Glutamatergic neuron (in vitro differentiated cells): ENCODE measurements at places on chromosomes 7 and 10. TPM values are rescaled to one million over a fixed set of nuclear protein-coding genes. Genes with fewer than 3 reads are reported as not detected.

DNA sequence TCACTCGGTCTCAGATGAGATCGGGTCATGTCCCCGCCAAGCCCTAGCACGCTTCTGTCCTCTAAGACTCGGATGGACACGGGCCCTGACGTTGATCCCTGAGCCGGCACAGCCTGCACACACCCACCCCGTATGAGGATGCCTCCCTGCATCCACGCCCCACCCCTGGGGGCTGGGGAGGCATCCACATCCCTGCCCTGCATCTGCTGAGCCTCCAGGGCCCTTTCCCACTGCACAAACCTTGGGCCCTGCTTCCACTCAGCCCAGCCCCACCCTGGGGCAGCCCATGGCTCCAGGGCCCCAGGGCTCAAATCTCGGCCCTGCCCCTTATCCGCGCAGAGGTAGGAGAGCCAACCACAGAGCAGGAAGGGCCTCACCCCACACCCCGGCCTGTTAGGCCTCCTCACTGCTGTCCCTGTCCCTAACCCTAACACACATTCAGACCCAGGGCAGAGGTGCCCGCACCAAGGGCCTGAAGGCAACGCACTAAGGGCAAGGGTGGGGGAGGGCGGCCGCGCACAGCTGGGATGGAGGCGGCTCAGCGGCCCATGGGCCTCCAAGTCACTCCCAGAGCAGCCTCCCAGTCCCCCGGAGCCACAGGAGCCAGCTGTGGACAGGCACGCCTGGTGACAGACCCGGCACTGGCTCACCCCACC lies 9.5 kb upstream of the MICALL2 start:
- H3K27me3 ChIP-seq, result no peaks in the 10 kb centered on the region
- no peak for DNase-seq
- H3K27ac ChIP-seq, result no peak overlapping the region
- H3K4me3 ChIP-seq, result no peak overlapping the region
- H3K4me1 ChIP-seq, result no peaks in the 10 kb centered on the region

DNA sequence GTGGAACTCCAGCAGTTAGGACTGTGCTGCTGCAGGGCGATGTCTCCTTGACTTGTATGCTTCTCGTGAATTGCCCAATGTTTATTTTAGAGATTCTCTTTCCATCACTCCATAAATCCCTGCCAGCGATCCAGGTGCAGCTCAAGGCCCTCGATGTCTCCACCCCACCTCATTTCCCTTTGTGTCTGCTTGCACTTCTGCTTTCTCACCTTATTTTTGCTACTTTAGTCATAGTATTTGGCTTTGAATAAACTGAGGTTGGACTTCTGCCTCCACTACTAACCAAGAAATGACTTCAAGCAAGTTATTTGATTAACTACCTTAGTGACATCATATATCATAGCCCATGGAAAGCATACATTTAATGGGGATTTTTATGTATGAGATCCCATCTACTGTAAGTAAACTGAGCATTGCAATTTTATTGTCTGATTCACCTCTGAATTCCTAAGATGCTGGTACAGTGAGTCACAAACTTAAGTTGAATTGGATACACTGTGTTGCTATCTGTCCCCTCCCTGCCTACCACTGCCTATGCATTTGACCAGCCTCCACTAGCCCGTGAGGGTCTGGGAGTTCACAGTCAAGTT lies 255.8 kb downstream of the ABCA13 start:
- no peak overlapping the region for H3K4me3 ChIP-seq
- no peaks in the 10 kb centered on the region for H3K27me3 ChIP-seq
- H3K27ac ChIP-seq, result no peak overlapping the region
- no peak for DNase-seq

- no peaks in the 10 kb centered on the region for H3K36me3 ChIP-seq
- H3K4me3 ChIP-seq, result no peak overlapping the region
- DNase-seq, result no peak
- no peaks in the 10 kb centered on the region for H3K4me1 ChIP-seq
- no peak overlapping the region for H3K27ac ChIP-seq
- H3K27me3 ChIP-seq, result peaks cover 3% of the 10 kb centered on the region
These were observed 58.9 kb upstream of the NCAPG2 start for GRCh38 chr7:158763454-158764033.

DNA sequence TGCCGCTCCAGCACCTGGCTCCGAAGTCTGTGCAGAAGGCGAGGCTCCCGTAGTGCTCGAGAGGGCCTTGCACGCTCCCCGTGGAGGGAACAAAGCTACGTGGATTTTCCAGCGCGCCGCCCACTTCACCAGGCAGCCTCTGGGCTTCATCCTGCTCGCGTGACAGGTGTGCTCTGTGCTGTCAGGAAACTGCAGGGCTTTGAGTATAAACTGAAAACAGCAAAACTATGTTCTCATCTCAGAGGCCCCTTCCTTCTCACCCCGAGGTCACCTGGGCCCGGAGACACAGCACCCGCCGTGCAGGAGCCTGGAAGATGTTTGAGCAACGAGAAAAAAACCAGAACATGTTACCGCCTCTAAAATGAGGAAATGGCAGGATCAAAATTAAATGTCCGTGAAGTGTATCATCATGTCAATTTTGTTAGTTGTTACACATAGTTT lies 17.6 kb upstream of the GPR146 start:
- H3K27me3 ChIP-seq, result peaks cover 13% of the 10 kb centered on the region
- H3K4me3 ChIP-seq, result peak overlapping the region; percentile 35
- H3K27ac ChIP-seq, result peak overlapping the region; percentile 92
- H3K36me3 ChIP-seq, result no peaks in the 10 kb centered on the region
- H3K4me1 ChIP-seq, result peaks cover 35% of the 10 kb centered on the region

DNA sequence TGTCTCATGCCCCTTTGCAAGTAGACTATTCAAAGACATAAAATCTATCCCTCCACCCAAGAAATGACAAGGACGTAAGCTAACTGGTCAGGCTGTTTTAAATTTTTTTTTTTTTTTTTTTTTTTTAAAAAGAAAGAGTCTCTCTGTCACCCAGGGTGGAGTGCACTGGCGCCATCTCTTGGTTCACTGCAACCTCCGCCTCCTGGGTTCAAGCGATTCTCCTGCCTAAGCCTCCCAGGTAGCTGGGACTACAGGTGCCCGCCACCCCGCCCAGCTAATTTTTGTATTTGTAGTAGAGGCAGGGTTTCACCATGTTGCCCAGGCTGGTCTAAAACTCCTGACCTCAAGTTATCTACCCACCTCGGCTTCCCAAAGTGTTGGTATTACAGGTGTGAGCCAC lies 11.2 kb downstream of the TRA2A start:
- peaks cover 23% of the 10 kb centered on the region for H3K4me1 ChIP-seq
- DNase-seq, result peak; percentile 31
- no peak overlapping the region for H3K4me3 ChIP-seq
- no peaks in the 10 kb centered on the region for H3K27me3 ChIP-seq
- H3K36me3 ChIP-seq, result no peaks in the 10 kb centered on the region

GRCh38 chr10:53489335-53490182 lies 717.0 kb upstream of the MBL2 start:
- H3K27me3 ChIP-seq, result no peaks in the 10 kb centered on the region
- H3K4me3 ChIP-seq, result no peak overlapping the region
- peaks cover 9% of the 10 kb centered on the region for H3K36me3 ChIP-seq
- H3K27ac ChIP-seq, result no peak overlapping the region

GRCh38 chr10:48474765-48475365 lies 130.0 kb downstream of the ARHGAP22 start:
- no peak overlapping the region for H3K4me3 ChIP-seq
- peaks cover 16% of the 10 kb centered on the region for H3K4me1 ChIP-seq
- H3K27ac ChIP-seq, result no peak overlapping the region
- H3K27me3 ChIP-seq, result peaks cover 9% of the 10 kb centered on the region
- no peaks in the 10 kb centered on the region for H3K36me3 ChIP-seq
- DNase-seq, result no peak

DNA sequence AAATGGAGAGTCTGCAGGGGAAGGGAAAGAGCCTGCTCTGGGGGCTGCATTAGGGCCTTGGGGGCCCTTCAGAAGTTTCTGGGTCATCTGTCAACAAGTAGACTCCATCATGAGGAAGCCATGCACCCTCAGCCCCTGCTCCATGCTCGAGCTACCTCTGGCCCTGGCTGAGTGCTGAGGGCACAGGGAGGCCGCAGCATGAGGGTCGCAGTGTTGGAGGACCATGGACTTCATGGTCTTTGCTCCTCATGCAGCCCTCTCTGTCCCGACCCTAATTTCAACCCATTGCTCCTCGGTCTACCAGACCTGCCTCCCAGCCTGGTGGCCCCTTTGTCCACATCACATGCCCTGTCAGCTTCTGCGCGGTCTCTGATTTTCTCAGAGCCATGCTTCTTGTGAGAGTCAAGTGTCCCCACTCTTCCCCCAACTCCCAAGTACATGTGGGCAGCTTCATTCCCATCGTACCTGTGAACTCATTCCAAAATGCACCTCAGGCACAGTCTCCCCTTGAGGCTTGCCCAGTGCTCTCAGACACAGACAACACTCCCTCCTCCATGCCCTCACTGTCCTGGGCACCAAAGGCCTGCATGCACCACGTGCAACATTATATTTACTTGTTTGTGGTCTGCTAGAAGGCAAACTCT lies 14.7 kb downstream of the ZNF488 start:
- no peak for DNase-seq
- no peak overlapping the region for H3K4me3 ChIP-seq
- H3K4me1 ChIP-seq, result peaks cover 6% of the 10 kb centered on the region
- H3K27ac ChIP-seq, result peak overlapping the region; percentile 43
- peaks cover 6% of the 10 kb centered on the region for H3K27me3 ChIP-seq

DNA sequence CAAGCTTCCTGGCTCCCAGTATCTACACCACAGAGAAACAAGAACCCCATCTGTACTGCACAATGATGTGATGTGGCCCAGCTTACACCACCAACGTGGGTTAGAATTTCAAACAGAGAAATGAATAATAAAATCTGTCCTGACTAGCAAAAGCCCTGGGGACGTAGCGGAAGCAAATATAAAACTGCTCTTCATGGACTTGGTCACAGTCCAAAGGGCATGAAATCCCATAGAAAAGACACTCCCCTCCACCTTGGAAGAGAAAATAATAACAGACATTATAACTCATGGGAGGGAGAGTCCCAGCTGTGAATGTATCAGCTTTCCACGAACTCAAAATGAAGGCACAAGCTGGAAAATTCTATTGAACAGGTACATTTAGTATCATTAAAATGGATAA lies 205.3 kb upstream of the GALNT17 start:
- no peak for DNase-seq
- H3K4me3 ChIP-seq, result no peak overlapping the region
- H3K27ac ChIP-seq, result no peak overlapping the region
- H3K4me1 ChIP-seq, result no peaks in the 10 kb centered on the region
- H3K27me3 ChIP-seq, result no peaks in the 10 kb centered on the region

GRCh38 chr10:91689731-91690168 lies 56.9 kb upstream of the PPP1R3C start:
- peaks cover 4% of the 10 kb centered on the region for H3K27me3 ChIP-seq
- no peaks in the 10 kb centered on the region for H3K36me3 ChIP-seq
- H3K4me3 ChIP-seq, result no peak overlapping the region

GRCh38 chr7:130632111-130632510 lies 36.4 kb downstream of the COPG2 start:
- H3K27me3 ChIP-seq, result peaks cover 2% of the 10 kb centered on the region
- DNase-seq, result no peak
- no peak overlapping the region for H3K4me3 ChIP-seq
- no peak overlapping the region for H3K27ac ChIP-seq
- no peaks in the 10 kb centered on the region for H3K4me1 ChIP-seq
- H3K36me3 ChIP-seq, result peaks cover 36% of the 10 kb centered on the region

- DNase-seq, result no peak
- H3K27me3 ChIP-seq, result no peaks in the 10 kb centered on the region
- no peak overlapping the region for H3K4me3 ChIP-seq
- H3K4me1 ChIP-seq, result peaks cover 1% of the 10 kb centered on the region
These were observed 625.6 kb downstream of the SUGCT start for GRCh38 chr7:40760293-40760964.

DNA sequence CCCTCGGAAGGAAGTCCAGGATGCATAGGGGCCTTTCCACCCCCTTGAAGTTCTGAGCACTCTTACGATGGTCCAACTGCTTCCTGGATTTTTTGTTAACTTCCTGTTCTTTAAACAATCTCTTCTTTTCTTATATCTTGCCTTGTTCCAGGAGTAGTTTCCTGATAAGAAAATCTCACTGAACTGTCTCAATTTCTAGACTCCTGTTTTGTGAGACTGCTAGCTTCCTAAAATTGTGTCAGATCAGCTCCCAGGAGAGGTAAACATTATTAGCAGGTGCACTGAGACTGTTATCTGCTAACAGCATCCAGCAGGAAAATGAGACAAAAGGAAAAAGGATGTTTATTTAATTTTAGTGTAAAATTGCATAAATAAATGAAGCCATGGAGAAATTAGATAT lies 106.2 kb upstream of the PITRM1 start:
- no peak for DNase-seq
- peaks cover 6% of the 10 kb centered on the region for H3K27me3 ChIP-seq
- no peak overlapping the region for H3K27ac ChIP-seq
- H3K4me1 ChIP-seq, result no peaks in the 10 kb centered on the region

- DNase-seq, result no peak
- no peak overlapping the region for H3K4me3 ChIP-seq
- peaks cover 4% of the 10 kb centered on the region for H3K36me3 ChIP-seq
- peaks cover 2% of the 10 kb centered on the region for H3K4me1 ChIP-seq
These were observed 22.0 kb downstream of the PDIA4 start for GRCh38 chr7:149006345-149006725.

- DNase-seq, result no peak
- H3K27me3 ChIP-seq, result no peaks in the 10 kb centered on the region
- no peak overlapping the region for H3K27ac ChIP-seq
- no peak overlapping the region for H3K4me3 ChIP-seq
- no peaks in the 10 kb centered on the region for H3K36me3 ChIP-seq
- no peaks in the 10 kb centered on the region for H3K4me1 ChIP-seq
These were observed 75.2 kb downstream of the WAPL start for GRCh38 chr10:86446440-86446839.

- H3K27me3 ChIP-seq, result peaks cover 2% of the 10 kb centered on the region
- H3K36me3 ChIP-seq, result no peaks in the 10 kb centered on the region
- H3K27ac ChIP-seq, result peak overlapping the region; percentile 67
- H3K4me1 ChIP-seq, result peaks cover 6% of the 10 kb centered on the region
These were observed 268.2 kb upstream of the POT1 start for GRCh38 chr7:125197731-125198393.

DNA sequence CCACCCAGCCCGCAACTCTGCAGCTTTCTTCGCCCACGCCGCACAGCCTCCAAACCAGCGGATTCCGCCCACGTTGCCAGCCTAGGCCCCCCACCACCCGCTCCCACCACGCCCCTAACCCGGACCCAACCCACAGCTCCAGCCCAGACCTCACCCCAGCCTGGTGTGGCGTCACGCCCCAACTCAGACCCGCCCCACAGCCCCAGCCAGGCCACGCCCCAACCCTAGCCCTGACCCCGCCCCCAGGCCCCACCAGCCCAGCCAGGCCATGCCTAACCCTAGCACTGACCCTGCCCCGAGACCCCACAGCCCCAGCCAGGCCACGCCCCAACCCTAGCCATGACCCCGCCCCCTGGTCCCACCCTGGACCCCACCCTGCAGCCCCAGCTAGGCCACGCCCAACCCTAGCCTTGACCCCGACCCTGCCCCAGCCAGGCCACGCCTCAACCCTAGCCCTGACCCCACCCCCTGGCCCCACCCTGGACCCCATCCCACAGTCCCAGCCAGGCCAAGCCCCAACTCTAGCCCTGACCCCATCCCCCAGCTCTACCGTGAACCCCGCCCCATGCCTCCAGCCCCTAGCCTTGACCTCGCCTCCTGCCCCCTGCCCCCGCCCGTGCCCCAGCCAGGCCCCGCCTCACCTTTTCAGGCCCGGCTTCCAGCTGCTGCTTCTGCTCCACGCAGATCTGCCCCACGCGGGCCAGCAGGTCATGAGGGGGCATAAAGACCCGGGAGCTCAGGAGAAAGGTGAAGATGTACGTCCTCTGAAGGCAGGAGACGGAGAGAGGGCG lies 64.0 kb downstream of the RASGEF1A start:
- peaks cover 3% of the 10 kb centered on the region for H3K27me3 ChIP-seq
- no peaks in the 10 kb centered on the region for H3K36me3 ChIP-seq
- peak; percentile 72 for DNase-seq
- no peak overlapping the region for H3K4me3 ChIP-seq
- H3K27ac ChIP-seq, result no peak overlapping the region
- H3K4me1 ChIP-seq, result no peaks in the 10 kb centered on the region

AOAH gene
- total RNA-seq, result not detected

SLC16A9 gene
- 1.2 TPM for total RNA-seq

CARD11 gene
- total RNA-seq, result 1.4 TPM

MSMB gene
- not detected for total RNA-seq

HTRA1 gene
- total RNA-seq, result 1.4 TPM

BLNK gene
- total RNA-seq, result not detected
